ENCODE measurements at places on chromosomes 6 and 20.

DNA sequence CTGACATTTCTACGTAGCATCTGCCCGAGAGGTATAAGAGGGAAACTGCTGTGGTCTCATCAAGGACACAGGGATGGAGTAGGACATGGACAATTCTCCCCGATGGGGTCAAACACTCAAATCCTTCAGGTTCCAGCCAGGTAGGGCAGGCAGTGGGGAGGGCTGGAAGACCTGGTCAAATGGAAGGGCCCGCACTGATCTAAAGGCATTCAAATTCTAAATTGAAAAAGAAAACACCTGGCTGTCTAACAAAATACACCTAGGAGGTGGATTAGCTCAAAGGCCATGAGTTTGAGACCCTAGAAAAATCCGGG, 8.2 kb downstream of the DUSP15 start:
- no peak for DNase-seq

GRCh38 chr6:42406306-42407280, 45.1 kb downstream of the TRERF1 start:
- DNase-seq = no peak

DNA sequence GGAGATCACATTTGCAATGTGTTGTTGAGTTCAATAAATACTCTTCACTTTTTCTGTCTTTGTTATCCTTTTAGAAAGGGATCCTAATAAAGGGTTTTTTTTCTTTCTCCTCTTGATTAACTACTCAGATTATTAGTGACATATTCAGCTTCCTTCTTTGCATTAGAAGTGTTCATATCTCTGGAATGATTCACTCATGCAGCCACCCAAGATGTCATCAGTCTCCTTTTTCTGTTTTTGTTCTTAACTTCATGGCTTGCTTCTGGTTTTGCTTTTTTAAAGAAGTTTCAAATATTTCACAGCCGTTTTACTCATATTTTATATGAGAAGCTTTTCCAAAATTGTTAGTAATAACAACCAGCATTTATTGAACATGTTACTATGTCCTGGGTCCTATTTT, 187.6 kb downstream of the TMEM242 start:
- DNase-seq = no peak

- no peak for DNase-seq
Observed at GRCh38 chr6:2881423-2881822, 21.7 kb downstream of the SERPINB9 start.

- DNase-seq = no peak
Observed at GRCh38 chr6:139572001-139572400, 197.6 kb upstream of the CITED2 start.

Data from type B pancreatic cell (in vitro differentiated cells).